ENCODE measurements at places on chromosomes 2 and 18.

DNA sequence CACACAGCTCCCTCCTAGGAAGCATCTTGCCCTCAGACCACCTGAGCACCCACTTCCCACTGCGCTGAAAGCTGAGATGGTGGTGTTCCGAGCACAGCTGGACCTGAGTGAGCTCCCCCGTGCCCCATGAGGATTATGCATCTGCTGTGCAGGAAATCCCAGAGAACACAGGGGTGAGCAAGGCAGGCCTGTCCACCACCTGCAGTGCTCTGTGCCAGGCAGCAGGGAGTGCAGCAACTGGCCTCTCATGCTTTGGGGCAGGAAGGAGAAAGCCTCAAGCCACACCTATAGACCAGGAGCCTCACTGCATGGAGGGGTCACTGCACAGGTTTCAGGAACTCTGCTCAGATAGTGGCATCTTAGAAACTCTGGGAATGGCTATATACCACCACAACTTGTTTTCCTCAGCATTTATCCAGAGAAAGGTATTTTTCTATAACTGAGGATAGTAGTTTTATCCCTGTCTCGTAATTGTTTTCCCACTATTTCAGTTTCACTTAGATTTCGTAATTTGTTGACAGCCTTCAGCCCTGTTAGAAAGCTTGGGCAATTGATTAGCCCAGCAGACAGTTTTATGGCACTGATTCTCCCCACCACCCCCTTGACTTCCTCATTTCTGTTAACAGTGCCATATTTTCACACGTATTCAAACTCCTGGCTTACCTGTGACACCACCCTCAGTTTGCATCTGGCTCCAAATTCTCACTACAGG, 144.3 kb upstream of the DAPL1 start:
- no peak for DNase-seq

DNA sequence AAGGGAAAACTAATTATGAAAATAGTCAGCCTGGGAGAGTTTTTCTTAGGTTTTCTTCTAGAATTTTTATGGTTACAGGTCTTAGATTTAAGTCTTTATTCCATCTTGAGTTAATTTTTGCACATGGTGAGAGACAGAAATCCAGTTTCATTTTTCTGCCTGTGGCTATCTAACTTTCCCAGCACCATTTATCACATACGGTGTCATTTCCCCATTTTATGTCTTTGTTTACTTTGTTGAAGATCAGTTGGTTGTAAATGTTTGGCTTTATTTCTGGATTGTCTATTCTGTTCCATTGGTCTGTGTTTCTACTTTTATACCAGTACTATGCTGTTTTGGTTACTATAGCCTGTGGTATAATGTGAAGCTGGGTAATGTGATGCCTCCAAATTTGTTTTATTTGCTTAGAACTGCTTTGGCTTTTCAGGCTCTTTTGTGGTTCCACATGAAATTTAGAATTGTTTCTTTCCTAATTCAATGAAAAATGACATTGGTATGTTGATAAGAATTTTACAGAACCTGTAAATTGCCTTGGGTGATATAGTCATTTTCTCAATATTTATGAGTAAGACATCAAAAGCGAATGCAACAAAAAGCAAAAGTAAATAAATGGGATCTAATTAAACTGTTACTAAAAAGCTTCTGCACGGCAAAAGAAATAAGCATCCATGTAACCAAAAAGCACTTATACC, 146.1 kb upstream of the NOL4 start:
- DNase-seq, result no peak

GRCh38 chr2:237051861-237052260, 33.8 kb upstream of the COPS8 start:
- no peak for DNase-seq

GRCh38 chr2:168568476-168569267, 112.6 kb downstream of the CERS6 start:
- DNase-seq, result no peak

DNA sequence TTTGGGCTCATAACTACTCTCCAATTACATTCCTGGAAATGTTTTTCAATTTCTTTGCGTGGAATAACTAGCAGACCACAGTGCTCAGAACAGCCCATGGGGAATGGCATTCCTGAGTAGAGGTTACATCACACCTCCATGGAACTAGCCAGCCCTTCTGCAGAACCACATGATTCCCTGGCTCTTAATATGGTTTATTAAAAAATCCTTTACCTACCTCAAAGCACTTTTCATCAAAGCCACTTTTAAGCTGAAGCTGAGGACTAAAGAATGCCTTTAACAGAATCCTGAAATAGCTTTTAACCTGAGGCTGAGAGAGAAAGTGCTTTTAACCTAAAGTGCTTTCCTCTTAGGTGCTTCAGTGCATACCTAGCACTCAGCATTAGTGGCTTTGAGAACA, 376.3 kb downstream of the ARHGAP15 start:
- no peak for DNase-seq

- no peak for DNase-seq
Measured at GRCh38 chr2:47034973-47035609, 119.5 kb upstream of the MCFD2 start.

DNA sequence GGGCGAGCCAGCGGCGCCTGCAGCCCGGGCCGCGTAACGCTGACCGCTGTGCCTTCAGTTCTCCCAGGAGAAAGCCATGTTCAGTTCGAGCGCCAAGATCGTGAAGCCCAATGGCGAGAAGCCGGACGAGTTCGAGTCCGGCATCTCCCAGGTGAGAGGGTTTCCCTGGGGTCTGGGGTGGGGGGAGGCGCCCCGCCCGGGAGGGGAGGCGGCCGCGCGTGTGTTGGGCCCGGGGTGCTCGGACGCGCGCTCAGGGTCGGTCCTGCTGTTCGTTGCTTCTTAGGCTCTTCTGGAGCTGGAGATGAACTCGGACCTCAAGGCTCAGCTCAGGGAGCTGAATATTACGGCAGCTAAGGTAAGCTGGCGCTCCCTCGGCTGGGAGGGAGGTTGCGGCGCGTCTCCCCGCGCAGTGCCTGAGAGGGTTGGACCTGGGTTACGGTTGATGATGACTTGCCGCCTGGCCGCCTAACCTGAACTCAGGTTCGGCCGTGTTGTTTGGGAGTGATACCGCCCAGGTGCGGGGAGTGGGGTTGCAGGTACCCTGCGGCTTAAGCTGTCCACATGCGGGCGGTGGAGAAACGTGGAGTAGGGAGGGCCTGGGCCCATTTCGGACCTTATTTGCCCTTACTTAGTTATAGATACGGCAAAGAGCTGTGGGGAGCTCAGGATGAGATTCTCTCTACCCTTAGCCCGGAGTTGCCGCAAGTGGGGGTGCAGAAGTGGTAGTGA, 638 bp downstream of the RPS7 start:
- no peak for DNase-seq

- no peak for DNase-seq
Measured at GRCh38 chr2:188978291-188979081, 4.3 kb downstream of the COL3A1 start.

DNA sequence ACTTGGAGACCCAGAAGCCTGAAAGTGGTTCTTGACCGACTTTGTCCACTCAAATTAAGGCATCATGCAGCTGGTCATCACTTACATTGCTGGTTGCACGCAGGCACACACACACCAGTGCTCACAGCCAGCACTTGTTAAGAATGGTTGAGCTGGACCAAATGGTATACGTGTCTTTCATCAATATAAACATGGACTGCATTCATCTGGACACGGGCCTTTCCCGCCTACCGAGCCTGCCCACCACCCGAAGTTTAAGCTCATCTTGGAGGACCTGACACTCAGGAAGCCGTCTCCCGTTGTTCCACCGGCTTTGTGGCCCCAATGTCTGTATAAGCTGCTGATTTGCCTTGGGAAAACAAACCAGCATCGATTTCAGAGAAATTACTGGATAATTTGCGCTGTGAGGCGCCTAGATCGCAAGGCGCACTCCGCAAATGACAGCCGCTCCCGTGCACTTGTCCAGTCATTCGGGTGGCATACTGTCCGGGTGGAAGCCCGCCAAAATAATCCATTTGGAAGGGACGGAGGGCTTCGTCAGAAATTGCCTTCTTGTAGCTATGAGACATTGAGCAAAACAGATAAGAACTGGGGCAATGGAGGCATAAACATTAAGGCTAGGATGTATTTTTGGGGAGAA, 40.1 kb upstream of the AKAIN1 start:
- DNase-seq, result no peak

DNA sequence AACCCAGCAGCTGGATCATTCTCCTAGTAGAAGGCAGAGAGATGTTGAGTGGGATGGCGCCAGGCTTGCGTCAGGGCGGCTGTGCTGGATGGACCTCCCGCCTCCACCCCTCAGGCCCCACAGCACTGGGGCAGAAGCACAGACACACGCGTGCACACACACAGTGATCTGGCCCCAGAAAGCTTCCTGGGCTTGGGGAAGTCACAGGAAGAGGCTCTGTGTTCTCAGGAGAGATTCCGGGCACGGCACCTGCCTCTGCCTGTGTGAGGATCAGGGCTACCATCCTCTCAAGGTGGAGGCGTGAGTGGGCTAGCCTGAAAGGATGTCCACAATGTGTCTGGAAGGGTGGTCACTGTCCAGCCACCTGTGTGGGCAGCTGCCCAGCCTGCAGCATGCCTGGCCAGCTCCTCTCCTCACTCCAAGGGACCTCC, 229.8 kb upstream of the HS6ST1 start:
- DNase-seq, result peak; percentile 59

GRCh38 chr2:124919296-124919695, 894.2 kb downstream of the CNTNAP5 start:
- no peak for DNase-seq

DNA sequence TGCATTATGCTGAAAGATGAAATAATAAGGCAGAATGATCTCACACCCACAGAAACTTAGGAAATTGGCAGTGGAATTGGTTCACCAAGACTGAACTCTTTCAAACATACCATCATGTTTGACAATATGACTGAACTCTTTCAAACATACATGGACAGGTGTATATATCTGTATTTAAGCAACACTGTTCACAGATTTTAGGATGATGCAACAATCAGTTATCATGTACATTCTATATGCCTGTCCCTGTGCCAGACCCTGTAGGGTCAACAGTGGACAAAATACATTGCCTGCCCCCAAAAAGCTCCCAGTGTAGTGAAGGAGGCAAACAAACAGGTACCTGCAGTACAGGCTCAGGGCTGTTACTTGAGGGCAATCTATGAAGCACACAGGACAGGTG, 2.9 kb upstream of the REV1 start:
- DNase-seq, result no peak

- peak; percentile 75 for DNase-seq
Measured at GRCh38 chr18:62716619-62717168, 1.4 kb downstream of the PHLPP1 start.

DNA sequence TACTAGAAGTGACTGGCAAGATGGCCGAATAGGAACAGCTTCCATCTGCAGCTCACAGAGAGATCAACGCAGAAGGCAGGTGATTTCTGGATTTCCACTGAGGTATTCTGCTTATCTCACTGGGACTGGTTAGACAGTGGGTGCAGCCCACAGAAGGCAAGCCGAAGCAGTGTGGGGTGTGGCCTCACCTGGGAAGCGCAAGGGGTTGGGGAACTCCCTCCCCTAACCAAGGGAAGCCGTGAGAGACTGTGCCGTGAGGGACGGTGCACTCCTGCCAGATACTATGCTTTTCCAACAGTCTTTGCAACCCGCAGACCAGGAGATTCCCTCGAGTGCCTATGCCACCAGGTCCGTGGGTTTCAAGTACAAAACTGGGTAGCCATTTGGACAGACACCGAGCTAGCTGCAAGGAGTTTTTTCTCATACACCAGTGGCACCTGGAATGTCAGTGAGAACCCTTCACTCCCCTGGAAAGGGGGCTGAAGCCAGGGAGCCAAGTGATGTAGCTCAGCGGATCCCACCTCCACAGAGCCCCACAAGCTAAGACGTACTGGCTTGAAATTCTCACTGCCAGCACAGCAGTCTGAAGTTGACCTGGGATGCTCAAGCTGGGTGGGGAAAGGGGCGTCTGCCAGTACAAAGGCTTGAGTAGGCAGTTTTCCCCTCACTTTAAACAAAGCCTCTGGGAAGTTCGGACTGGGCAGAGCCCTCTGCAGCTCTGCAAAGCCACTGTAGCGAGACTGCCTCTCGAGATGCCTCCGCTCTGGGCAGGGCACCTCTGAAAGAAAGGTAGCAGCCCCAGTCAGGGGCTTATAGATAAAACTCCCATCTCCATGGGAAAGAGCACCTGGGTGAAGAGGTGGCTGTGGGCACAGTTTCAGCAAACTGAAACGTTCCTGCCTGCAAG, 40.1 kb downstream of the PLEK start:
- DNase-seq, result no peak

DNA sequence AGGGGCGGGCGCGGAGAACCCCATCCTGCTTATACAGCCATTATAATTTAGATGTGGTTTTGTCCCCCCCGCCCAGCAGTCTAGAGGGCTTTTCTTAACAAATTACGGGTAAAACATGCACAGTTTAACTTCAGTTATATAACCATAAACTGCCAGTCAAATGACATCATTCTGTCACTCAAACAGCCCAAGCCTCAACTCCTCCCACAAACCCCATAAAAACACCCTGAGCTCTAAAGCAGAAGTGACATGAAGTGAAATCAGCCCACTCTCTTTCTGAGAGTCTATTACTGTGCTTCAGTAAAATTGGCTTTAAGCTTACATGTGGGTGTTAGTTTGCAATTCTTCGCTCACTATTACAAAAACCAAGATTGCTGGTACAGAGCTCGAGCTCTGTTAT, 705.1 kb upstream of the GCFC2 start:
- DNase-seq, result no peak

GRCh38 chr2:200276472-200276871, 30.0 kb upstream of the SPATS2L start:
- DNase-seq, result no peak

- DNase-seq, result no peak
Measured at GRCh38 chr2:215028231-215028630, 110.2 kb downstream of the ABCA12 start.

DNA sequence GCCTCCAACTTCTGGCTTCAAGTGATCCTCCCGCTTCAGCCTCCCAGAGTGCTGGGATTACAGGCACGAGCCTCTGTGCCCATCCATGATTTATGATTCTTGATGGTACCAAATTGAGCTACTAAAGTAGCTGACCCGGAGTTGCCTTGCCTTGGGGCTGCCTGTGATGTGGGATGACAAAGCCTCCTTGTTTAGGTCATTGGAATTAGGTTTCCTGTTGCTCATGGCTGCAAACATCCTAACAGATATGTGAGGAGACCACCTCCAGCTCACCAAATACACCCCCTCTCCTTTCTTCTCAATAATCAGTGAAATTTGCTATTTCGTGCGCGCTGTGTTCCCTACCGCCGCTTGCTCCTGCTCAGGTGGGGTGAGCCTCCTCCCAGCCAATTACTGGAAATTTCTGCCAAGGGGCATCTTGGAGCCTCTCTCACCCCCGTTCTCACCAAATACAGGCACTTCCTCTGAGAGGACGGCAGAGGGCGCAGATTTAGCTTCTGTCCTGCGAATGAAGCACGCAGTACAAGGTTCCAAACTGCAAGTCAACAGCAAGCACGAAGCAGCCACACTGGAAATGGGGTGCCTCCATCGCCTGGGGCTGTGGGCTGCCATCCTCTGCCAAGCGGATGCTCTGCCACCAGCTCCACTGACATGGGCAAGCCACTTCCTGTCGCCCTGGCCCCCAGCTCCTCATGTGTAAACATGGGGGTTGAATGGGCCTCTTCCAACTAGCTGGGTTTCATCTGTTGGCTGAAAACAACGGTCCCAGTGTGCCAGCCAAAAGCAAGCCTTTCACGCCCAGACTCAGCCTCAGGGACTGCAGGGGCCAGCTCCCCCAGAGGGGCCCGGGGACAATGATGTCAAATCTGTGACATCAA, 71.7 kb downstream of the NCAPH start:
- peak; percentile 84 for DNase-seq

GRCh38 chr2:151051574-151052220, 210.0 kb downstream of the RBM43 start:
- no peak for DNase-seq

Data from suprapubic skin (tissue), 4 donors.